SJCRH30 (cell line): ENCODE measurements at places on chromosomes 7 and 10. TPM values are rescaled to one million over a fixed set of nuclear protein-coding genes. Genes with fewer than 3 reads are reported as not detected.

DNA sequence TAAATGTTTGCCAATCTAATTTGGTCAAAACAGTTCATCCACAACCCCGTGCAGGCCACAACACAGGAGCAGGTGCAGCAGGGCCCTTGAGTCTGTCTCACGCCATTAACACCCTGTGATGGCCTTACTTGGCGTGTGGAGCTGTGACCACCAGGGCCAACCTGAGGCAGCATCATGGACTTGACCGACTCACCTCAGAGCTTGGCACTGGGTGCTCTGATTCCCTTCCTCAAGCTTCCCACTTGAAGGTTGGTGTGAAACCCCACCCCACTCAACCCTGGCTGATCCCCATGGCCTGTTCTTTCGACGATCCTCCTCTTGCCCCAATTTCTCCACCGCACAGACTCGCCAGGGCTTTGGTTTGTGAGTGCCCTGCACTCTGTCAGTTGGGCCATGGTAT lies 623.1 kb downstream of the PTPRN2 start:
- DNase-seq: no peak

Gene CHRM2
- not detected in 2 replicates for total RNA-seq

Gene SNCG
- 38.1 and 55.5 TPM in 2 replicates for total RNA-seq

GRCh38 chr10:5047912-5048628 lies 44.4 kb upstream of the AKR1C2 start:
- DNase-seq: no peak

Gene INSIG1
- total RNA-seq: 57.3 and 60.9 TPM in 2 replicates

GRCh38 chr7:43208242-43208641 lies 95.8 kb downstream of the HECW1 start:
- DNase-seq: no peak

DNA sequence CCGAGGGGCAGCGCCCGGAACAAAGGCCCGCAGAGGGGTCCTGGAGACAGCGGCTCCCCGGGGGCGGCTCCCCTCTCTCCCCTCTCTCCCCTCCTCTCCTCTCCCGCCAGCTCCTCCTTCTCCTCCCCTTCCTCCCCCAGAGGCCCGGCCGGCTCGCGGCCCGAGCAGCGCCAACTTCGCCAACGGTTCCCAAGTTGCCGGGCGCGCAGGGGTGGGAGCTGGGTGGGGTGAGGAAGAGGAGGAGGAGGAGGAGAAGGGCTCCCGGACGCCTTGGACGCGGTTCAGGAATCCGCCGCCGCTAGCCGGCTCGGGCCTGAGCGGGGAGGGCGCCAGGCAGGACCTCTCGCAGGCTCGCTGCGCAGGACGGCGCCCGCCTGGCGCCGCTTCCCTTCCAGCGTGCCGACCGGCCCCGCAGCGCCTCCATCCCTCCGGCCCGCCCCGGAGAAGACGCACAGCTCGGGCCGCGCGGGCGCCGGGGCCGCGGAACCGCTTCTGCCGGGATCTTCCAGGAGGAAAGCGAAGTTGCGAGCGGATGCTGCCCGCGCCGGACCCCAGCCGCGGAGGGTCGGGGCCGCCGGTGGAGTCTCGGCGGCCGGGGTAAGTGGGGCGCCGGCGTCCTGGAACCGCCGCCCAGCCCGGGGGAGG lies at the start of gene CHST3:
Gene CHST3 (plus strand): TSS at position 298 of the 645 bp plus-strand sequence. CDS start 41,448 bp downstream, outside the sequence.
- DNase-seq: peak; percentile 41

- DNase-seq: no peak
These were observed 78.7 kb upstream of the CXCL12 start for GRCh38 chr10:44463511-44464121.

- no peak for DNase-seq
These were observed 134.2 kb downstream of the JMJD1C start for GRCh38 chr10:63331586-63331985.

Gene NKX2-3
- total RNA-seq: not detected in 2 replicates

DNA sequence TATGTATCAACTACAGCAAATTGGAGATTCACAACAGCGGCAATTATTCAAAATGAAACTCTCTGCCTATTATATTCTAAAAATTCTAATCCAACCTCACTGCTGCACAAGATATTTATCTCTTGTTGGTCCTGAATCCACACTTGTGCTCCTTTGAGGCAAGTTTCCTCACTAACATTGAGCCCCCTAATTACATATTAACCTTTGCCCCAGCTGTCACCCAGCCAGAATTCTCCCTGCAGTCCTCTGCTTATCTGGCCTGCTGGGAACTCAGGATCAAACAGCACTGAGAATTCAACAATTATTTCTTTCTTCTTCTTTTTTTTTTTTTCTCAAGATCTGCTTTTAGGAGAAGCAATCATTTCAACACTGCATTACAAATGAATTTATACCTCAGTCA lies 21.5 kb upstream of the PLAC9 start:
- no peak for DNase-seq

Gene TCAF2
- 0.28 and 0.51 TPM in 2 replicates for total RNA-seq

DNA sequence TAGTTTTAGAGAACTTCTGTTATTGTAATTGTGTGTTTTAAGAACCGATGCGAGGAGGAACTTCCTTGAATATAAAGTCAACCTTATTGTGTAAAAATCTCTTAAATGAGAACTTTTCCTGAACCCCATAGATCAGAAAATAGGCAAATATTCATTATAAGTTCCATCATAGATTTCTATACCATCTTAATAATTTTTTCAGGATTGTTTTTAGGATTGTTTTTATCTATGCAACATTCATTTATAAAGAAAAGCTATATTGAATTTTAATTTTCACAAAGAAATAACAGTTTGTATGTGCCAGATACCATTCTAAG lies 1.7 kb upstream of the SMNDC1 start:
- DNase-seq: no peak

GRCh38 chr10:49153971-49154370 lies 20.1 kb upstream of the FAM170B start:
- no peak for DNase-seq

Gene MOSPD3
- 13.8 and 13.9 TPM in 2 replicates for total RNA-seq

DNA sequence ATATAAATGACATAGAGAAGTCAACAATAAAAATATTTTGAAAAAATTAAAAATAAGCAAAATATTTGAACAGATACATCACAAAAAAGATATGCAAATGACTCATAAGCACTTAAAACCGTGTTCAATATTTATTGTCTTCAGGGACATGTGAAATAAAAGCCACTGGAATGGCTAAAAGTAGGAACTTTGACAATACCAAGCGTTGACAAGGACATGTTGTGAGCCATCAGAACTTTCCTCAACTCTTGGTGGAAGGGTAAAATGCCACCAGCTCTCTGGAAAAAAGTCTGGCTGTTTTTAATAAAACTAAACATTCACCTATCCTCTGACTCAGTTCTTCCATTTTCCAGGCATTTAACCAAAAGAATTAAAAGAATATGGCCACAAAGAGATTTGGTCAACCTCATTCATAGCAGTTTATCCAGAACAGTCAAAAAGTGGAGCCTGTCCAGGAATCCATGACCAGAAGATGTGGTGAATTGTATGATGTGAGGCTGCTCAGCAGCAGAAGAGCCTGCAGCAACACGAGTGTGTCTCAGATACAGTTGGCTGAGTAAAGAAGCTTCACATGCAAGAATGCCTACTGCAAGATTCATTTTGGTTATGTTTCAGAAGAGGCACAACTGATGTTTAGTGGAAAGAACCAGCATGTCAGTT lies 7.1 kb upstream of the KLF6 start:
- no peak for DNase-seq

DNA sequence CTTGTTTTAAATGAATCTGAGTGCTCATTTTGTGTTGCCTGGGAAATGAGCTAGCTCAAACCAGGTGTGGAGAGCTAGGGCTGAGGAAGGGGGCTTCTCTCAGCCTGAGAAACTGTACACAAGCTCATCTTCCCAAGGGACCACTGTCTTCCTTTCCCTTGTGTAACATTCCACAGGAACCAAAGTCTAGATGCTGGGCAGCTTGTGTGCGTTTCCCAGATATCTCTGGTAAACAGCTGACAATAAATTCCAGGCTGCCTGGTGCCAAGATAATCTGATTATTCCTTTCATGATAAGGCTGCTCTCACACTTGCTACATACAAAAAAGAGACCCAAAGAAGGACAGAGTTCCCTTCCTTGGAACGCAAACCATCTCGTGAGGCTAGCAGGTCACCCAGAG lies 33.1 kb upstream of the MKLN1 start:
- peak; percentile 7 for DNase-seq

DNA sequence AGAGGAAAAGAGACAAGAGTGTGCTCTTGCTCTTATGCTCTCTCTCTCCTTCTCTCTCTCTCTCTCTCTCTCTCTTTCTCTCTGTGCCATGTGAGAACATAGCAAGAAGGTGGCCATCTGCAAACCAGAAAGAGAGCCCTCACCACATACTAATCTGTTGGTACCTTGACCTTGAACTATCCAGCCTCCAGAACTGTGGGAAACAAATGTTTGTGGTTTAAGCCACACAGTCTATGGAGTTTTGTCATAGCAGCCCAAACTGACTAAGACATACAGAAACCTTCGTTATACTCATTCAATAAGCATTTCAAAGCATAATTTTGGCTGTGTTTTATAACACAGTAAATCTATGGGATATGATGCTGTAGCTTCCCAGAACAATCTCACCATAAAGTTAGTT lies 56.4 kb upstream of the PLPP4 start:
- no peak for DNase-seq

DNA sequence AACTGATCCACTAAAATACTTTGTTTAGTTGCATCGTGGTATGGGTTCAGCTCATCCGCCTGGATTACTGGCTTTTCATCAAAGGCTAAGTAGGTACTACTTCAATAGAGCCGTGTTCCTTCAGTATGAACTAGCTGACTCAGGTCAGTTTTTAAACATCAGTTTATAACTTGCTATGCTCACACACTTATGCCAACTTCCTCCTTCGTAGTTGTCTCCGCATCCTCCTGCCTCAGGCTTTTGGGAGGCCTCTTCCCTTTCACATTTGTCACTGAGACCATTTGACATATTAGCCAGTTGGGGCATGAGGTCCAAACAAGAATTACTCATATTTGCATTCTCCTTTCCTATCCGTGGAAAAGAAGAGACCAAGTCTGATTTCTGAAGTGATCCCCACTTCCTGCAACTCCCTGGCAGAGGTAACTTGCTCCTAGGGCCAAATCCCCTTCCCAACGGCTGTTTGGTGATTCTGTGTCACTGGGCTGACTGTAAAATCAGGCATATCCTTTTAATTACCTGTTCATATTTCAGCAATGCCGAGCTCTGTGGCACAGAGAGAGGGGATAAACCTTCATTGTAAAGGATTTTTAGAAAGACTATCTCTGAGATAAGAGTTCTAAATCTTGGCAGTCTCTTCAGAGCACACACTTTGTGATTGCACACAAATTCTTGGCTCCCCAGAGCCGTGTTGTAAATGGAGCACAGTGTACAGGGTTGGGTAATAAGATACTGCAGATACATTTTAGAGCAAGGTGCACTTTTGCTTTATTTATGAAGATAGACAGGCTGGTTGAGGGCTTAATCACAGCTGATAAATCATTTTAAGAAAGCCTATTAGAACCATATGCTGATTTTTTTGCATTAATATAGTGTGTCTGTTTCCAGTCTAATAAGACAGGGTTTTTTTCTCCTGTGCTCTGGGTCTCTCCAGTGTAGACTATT lies 108.0 kb downstream of the CREB5 start:
- no peak for DNase-seq

DNA sequence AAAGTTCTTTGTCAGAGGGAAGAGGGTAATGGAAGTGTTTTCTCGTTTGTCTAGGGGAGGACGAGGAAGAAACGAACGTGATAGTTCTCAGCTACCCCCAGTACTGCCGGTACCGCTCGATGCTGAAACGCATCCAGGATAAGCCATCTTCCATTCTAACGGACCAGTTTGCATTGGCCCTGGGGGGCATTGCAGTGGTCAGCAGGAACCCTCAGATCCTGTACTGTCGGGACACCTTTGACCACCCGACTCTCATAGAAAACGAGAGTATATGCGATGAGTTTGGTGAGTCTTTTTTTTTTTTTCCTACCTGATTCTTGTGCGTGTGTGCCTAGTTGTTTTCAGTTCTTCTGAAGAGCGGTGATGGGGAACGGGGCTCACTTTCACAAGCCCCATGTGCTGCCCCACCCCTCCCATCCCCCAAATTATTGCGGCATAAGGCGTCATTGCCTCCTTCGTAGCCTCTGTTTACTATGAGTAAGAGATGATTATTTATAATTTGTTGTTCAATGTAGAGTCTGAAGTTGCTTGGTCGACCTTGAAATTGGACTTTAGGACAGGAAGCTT lies 98.6 kb downstream of the ARID5B start:
- DNase-seq: no peak
